ENCODE measurements at places on chromosomes 12 and 14.

DNA sequence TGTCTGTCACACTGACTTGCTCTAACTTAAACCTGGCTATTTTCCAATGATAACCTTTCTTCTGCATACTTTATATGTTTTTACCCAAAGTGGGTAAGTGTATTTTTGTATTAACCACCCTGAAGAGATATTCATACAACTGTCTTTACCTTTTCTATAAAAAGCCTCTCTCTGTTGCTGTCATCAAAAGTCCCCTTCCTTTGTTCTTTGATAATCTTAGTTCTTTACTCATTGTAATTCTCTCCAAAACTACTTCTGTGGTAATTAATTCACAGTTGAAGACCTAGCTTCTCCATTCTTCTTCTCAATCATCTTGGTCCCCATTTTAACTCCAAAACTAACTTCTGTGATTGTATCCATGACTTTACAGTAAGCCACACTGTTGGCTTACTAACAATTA lies 479.7 kb upstream of the MGAT4C start:
- no peak for DNase-seq

DNA sequence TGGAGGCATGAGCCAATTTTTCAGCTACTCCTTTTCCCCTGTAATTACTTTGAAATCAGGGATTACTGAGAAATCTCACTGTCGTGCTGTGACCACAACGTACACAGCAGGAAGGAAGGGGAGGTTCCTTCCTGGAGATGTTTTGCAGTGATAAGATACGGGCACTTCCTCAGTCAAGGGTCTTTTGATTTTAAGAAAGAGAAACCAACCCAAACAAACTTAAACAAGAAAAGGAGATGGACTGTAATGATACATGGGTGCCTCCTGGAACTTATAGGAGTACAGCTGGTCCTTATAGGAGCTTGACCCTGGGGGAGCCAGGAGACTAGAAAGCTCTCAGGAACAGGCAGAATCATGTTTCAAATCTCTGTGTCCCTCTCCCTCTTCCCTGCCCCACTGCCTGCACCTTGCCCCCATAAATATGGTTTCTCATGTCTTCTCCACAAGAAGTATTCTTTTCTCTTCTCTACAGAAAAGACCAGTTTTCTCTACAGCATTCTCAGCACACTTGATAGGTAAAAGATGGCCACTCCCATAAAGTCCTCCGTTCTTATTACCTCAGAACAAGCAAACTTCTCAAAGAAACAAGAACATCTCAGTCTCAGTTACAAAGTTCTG lies 281.1 kb upstream of the AMIGO2 start:
- DNase-seq = no peak

DNA sequence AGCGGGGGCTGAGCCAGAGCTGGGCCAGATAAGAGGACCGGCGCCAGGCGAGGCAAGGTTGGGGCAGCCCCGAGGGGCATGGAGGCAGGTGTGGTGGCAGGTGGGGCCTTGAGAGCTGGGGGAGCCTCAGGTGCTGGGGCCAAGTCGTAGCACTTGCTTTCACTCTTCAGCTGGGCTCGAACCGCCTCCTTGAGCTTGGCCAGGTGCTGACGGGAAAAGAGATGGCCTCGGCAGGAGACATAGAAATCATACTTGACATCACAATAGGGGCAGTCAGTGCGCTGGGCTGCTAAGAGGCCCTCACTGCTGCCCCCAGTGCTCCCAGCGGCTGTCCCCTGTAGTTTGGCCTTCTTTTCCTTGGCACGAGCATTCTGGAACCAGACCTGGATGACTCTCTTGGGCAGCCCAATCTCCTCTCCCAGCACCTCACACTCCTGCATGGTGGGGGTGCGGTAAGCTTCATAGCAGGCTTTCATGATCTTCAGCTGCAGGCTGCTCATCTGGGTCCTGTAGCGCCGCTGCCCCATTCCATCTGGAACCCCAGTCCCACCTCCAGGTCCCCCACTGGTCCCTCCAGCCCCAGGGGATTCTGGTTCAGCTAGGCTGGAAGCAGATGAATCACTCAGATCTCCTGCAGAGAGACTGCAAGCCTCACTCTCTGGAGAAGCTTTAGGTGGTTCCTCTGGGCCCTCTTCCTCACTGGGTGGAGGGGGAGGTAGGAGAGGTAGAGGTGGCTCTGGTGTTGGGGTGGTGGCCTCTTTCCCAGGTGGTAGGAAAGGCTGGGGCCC lies 28.1 kb downstream of the ZFHX2 start:
- no peak for DNase-seq

GRCh38 chr14:53962953-53963319 lies 6.3 kb upstream of the BMP4 start:
- DNase-seq = no peak

GRCh38 chr12:72522411-72522810 lies 250.2 kb downstream of the TRHDE start:
- no peak for DNase-seq

- DNase-seq = no peak
Observed at GRCh38 chr12:132451172-132451835, 38.6 kb upstream of the FBRSL1 start.

- no peak for DNase-seq
Observed at GRCh38 chr14:60640859-60641741, 8.2 kb downstream of the SIX1 start.

- no peak for DNase-seq
Observed at GRCh38 chr12:131387281-131388163, 323.4 kb upstream of the SFSWAP start.

DNA sequence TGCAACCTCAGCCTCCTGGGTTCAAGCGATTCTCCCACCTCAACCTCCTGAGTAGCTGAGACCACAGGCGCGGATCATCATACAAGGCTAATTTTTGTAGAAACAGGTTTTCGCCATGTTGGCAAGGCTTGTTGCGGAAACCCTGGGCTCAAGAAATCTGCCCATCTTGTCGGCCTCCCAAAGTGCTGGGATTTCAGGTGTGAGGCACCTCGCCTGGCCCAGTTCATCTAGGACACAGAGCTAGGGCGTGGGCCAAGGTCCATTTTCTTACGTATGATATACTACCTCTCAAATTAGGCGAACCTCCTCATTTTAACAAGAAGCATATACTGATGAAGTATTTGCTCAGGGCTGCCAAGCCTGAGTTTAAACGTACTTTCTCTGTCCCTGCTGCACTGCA lies 2.1 kb downstream of the RPS29 start:
- DNase-seq = no peak

- no peak for DNase-seq
Observed at GRCh38 chr12:67694306-67694900, 45.9 kb downstream of the DYRK2 start.

- DNase-seq = no peak
Observed at GRCh38 chr14:22978487-22978837, 3.9 kb downstream of the AJUBA start.

- no peak for DNase-seq
Observed at GRCh38 chr12:65279369-65280112, 1.1 kb downstream of the MSRB3 start.

DNA sequence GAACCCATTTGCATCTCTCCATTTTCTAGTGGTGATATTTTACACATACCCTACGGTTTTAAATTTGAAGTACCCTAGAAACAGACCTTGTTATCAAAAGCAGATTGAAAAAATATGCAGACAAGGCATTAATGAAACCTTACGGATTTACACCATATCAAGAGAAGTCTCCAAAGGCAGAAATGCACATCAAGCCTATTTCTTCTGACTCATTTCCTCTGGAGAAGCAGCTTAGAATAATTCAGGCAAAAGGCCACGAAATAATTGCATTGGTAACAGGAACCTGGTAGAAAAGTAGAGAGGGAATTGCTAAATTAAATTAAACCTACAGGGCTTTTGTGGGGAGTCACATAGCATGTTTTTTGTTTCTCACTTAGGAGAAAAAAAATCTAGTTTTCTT lies 34.7 kb downstream of the KICS2 start:
- no peak for DNase-seq
